GM10248 (cell line): ENCODE measurements at places on chromosomes 1 and 21.

- no peak for DNase-seq
These were observed 448.5 kb downstream of the NUF2 start for GRCh38 chr1:163770265-163770664.

DNA sequence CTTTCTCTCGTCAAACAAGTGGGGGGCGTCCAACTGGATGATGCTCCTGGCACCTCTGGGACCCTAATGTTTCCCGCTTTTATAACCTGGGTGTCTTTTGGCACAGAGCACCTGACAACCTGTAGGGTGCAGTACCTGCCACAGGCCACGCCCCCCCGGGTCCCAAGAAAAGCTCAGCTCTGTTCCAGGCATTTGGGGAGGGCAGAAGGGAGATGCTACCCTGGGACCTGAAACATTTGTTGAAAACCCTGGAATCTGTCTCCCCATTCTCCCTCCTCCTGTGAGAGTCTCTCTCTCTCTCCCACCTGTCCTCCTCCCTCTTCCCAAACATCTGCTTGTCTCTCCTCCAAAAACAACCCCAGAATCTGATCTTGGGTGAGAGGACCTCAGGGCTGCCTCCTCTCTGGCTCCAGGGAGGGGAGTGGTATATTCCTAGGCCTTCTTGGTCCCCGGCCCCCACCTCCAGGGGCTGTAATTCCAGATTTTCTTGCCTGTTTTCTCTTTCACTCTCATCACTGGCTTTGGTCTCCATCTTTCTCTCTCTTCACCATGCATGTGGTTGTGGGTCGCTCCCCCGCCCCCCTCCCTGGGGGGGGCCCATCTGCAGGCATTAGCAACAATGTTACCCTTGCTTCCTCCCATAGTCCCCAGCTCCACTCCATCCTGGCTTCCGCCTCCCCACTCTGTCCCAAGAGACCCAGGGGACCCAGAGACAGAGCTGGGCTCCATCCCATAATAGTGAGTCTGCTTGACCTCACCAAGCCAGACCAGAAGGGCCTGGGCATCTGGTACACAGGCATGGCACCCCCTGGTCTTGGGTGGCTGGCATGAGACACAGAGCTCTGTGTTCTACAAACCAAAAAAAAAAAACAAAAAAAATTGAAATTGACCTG, 4.1 kb downstream of the AHDC1 start:
- no peak for DNase-seq

- DNase-seq, result no peak
These were observed 234.2 kb upstream of the PTBP2 start for GRCh38 chr1:96487394-96487793.

- DNase-seq, result no peak
These were observed 67.0 kb downstream of the ARHGEF16 start for GRCh38 chr1:3521426-3521825.

GRCh38 chr1:214306269-214306668, 25.3 kb downstream of the SMYD2 start:
- DNase-seq, result no peak

DNA sequence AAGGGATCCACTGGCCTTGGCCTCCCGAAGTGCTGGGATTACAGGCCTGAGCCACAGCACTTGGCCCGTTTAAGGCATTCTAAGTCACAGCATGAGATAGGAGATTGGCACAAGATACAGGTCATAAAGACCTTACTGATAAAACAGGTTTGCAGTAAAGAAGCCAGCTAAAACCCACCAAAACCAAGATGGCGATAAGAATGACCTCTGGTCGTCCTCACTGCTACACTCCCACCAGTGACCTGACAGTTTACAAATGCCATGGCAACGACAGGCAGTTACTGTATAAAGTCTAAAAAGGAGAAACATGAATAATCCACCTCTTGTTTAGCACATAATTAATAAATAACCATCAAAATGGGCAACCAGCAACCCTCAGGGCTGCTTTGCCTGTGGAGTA, 33.3 kb upstream of the RCC2 start:
- DNase-seq, result no peak

GRCh38 chr1:205626216-205626615, 5.6 kb downstream of the ELK4 start:
- no peak for DNase-seq

DNA sequence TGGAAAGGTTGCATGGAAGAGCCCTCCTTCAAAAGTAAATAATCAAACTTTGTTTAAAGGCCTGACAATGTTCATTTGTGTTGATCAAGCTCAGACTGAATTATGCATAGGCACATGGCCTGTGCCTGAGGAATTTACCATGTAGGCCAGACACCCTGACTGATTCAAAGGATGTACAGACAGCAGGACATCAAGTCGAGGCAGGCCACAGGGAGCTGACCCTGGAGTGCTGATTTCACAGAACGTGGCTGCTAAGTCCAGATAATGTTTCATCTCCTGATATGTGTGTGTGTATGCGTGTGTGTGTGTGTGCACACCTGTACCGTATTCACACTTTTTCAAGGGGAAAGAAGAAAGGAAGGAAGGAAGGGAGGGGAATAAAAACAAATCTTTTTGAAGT, 34.1 kb downstream of the NAV1 start:
- DNase-seq, result no peak

DNA sequence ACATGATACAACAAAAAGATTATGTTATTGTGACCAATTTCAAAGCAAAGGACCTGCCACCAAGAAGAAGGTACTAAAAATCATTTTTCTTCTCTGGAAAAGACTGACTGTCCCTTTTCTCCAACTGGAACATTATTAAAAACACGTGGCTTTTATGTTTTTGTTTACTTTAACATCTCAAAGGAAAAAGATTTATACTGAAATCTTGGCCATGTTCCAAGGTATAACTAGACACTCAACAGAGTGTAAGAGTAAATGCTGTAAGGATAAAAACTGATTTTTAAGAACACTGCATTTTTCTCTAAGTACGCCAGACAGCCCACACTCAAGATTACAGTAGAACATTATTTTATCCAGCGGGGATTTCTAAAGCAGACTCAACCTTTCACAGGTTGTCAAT, 62.1 kb downstream of the BRWD1 start:
- DNase-seq, result no peak

DNA sequence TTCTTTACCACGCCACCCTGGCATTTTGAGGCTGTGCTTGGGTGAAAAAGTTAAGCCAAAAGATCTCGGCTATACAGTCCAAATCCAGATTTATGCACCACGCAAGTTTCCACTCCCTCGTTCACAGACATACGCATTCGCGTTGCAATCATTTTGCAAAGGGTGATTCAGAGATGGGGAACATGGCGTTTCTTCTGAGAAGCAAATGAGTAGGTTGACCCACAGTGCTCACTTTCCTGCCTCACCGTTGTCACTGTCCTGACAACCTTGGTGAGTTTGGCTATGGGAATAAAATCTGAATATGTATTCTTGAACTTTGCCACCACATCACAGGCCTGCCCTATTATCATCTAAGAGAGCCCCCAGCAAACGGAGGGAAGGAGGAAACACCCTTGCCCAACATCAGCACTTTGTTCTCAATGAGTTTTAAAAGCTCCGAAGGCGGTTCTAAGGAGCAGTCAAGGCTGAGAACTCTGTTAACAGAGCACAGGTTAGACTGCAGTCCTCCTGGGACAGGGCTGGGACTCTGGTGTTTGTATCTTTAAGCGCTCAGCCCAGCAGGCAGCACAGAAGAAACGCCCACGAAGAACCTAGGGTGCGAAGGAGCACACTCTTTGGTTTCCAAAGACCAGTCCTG, 86.4 kb downstream of the RUNX1 start:
- no peak for DNase-seq

DNA sequence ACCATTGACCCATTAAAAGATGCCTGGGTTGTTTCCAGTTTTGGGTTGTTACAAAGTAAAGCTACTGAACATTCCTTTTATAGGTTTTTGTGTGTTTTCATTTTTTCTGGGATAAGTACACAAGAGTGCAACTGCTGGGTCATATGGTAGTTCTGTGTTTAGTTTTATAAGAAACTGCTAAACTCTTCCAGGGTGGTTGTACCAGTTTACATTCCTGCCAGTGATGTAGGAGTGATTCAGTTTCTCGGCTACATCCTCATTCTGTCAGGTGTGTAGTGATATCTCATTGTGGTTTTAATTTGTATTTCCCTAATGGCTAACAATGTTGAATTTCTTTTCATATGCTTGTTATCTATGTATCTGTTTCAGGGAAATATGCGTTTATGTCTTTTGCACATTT, 58.5 kb upstream of the DNAJC6 start:
- DNase-seq, result no peak

DNA sequence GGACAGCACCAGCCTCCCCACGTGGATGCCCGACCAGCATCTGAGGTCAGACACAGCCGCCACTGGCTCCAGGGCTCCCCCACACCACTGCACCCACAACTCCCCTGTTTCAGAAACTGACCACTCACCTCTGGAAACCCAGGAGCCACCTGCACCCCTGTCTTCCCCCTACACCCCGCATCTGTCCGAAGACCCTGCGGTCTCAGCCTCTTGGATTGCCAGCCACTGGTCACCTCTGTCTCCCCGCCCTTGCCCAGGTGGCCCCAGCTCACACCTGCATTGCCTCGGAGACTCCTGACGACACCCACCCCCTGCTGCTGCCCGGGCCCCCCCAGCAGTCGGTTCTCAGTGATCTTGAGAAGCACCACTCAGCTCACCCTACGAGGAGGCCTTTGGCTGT, 21.3 kb upstream of the NPHP4 start:
- no peak for DNase-seq

- DNase-seq, result peak; percentile 26
These were observed 4.2 kb downstream of the MPZL1 start for GRCh38 chr1:167726008-167726407.

DNA sequence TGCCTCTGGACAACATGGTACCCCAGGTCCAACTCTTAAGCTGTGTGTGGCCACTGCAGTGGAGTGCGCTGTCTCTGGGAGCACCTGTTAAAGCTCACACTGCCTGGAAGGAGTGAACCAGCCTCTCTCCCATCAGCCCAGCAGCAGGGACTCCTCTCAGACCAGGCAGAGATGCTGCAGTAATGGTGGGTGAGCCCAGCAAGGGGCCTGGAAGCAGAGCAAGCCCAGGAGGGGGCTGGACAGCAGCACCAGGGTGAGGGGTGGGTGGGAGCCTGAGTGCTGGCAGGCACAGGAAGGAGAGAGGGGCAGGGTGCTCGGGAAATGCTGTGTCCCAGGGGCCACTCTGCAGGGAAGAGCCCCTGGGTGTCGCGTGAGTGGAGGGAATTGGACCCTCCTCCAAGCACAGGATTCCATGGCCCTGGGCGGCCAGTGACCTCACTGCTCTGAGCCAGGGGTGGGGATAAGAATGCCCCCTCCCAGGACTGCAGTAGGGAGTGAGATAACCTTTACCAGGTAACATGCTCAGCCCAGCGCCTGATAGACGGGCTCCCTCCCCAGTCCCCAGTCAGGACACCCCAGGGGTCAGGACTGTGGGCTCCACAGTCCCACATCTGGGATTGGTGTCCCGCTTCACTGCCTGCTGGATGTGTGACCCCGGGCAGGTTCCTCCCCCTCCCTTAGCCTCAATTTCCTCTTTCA, 313.1 kb downstream of the MATN1 start:
- DNase-seq, result no peak

DNA sequence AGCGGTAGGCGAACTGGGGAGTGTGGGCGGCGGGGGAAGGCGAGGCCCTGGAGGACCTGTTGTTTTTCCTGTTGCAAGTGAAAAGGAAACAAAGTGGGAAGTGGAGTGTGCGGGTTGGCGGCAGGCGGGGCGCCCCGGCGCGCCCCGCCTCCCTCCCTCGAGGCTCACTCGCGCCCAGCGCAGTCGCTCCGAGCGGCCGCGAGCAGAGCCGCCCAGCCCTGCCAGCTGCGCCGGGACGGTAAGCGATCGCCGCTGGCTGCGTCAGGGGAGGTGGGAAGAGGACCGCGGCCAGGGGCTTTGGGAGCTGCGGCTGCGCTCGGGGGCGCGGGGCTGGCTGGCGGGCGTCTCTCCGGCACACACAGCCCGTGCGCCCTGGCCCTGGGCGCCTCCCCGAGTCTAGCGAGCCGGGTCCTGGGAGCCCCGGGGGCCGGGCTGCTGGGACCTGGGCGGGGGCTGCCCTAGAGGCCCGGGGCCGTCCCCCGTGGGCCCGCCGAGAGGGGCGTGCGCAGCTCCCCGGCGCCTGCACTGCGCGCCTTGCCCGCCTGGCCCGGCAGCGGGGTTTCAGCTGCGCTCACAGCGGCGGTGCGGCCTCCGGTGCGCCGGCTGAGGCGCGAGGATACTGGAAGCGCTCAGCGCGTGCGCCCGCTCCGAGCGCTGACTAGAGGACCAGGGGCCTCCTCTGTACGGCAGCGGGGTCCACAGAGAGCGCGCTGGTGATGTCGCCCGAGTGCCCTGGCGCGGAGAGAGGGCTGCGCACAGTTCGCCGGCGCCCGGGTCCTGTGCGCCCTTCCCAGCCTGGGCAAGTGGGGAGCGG, at the start of gene PIK3CD:
TSS of gene PIK3CD (plus strand) at position 167 of the 814 bp plus-strand sequence. CDS start 58,725 bp downstream, outside the sequence.
- no peak for DNase-seq

GRCh38 chr21:32378956-32379355, 13.9 kb downstream of the URB1 start:
- DNase-seq, result no peak

- peak; percentile 71 for DNase-seq
These were observed 5.2 kb downstream of the H6PD start for GRCh38 chr1:9239622-9240401.

DNA sequence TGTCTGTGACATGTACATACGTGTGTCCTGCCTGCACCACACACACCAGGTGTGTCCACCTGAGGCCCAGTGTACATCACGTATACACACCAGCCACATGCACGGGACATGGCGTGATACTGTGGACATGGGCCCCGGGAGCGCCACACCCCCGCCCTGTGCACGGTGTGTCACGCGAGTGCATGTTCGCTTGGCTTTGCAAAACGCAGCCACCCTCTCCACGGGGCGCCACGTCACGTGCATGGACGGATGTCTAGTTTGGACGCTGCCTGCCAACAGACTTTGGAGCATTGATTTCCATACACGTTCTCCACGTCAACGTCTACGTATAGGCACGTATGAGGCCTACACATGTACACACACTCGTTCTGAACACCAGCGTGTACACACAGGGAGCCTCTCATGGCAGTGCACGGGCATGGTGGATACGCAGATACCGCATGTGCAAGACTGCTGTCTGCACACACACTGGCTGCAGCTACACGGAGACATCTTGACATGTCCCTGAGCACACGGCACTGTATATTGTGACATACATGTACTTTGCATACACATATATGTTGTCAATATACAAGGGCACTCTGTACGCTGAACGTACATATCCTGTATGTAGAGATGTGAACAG, 2.7 kb downstream of the TMEM240 start:
- no peak for DNase-seq

DNA sequence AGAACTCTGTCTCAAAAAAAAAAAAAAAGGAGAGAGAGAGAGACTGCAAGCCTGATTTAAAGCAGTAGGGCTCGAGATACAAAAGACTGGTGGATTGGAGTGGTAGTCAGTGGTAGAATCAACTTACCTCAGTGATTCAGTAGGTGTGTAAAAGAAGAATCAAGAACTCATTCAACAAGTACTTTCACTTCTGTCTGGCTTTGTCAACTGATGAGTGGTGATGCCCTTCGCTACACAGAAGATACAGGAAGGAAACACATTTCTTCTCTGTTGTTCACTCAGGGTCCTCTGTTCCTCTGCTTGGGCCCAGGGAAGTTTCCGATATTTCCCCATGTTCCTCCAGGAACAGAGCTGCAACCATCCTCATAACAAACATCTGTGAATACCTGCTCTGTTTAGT, 68.6 kb upstream of the COG2 start:
- DNase-seq, result peak; percentile 22

- DNase-seq, result no peak
These were observed 28.7 kb upstream of the RASAL2 start for GRCh38 chr1:178065250-178065649.
